ENCODE measurements at places on chromosomes 13 and 19. TPM values are rescaled to one million over a fixed set of nuclear protein-coding genes. Genes with fewer than 3 reads are reported as not detected.

The MYBPC2 gene
- total RNA-seq: not detected

The ELSPBP1 gene
- total RNA-seq: not detected

The TMC4 gene
- total RNA-seq: 0.17 TPM

The APOC4 gene
- not detected for total RNA-seq

Measured in bronchus fibroblast of lung (primary cell).